K562 (cell line): ENCODE measurements at places on chromosomes 3 and 15.

GRCh38 chr3:28915741-28916500, 364.9 kb upstream of the RBMS3 start:
- no peak for DNase-seq
- no peaks in the 10 kb centered on the region for H3K36me3 ChIP-seq
- no peaks in the 10 kb centered on the region for H3K4me1 ChIP-seq

DNA sequence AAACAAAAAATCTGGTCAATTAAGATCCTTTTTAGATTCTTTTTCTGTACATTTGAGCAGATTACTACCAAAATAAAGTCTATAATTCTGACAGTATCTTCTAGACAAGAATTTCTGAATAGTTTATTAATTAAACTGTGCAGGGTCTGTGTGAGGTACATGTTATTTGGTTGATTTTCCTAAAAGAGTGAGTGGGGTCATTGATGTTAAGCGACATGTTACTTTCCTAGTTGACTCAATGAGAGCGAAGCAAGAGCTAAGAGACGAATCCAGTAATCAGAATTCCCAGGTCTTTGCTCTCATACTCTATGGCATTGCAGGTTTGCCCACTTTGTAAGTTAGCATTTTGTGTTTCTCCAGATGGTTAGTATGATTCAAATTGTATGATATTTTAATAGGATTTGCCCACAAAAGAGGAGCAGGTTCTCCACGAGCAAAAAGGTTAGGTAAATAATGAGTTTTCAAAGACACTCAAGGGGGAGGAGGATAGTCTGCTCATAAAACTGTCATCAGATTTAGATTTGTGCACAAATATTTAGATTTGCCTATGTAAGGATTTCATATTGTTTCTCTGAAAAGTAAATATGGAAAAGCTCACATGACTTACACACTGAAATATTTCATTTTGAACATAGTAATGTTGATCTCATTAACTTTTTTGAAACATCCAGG, 217.2 kb upstream of the CGNL1 start:
- no peak for DNase-seq
- no peaks in the 10 kb centered on the region for H3K27me3 ChIP-seq
- no peak overlapping the region for H3K27ac ChIP-seq
- H3K4me1 ChIP-seq: no peaks in the 10 kb centered on the region
- H3K4me3 ChIP-seq: no peak overlapping the region

DNA sequence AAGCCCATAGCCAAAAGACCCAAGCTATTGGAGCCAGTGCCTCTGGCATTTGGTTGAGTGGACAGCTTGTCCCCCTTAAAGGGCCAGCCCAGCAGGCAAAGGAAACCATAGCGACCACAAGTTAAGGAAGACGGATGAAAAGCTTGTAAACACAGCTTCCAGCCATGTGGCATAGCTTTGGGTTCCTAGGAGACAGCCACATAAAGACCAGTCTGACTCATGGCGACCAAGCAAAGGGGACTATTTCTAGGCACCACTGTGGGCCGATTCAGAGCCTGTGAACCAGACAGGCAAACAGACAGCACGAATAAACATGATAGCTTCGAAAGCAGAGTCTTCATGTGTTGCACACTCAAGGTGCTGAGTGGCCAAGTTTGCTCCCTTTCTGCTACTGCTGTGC, 30.5 kb upstream of the SRGAP3 start:
- no peaks in the 10 kb centered on the region for H3K4me1 ChIP-seq
- H3K4me3 ChIP-seq: no peak overlapping the region
- no peaks in the 10 kb centered on the region for H3K36me3 ChIP-seq
- no peak overlapping the region for H3K27ac ChIP-seq
- DNase-seq: no peak

- H3K4me3 ChIP-seq: no peak overlapping the region
- H3K27ac ChIP-seq: no peak overlapping the region
- peaks cover 29% of the 10 kb centered on the region for H3K4me1 ChIP-seq
- H3K36me3 ChIP-seq: no peaks in the 10 kb centered on the region
- no peak for DNase-seq
These were observed 988.1 kb downstream of the FHIT start for GRCh38 chr3:60263191-60263590.

DNA sequence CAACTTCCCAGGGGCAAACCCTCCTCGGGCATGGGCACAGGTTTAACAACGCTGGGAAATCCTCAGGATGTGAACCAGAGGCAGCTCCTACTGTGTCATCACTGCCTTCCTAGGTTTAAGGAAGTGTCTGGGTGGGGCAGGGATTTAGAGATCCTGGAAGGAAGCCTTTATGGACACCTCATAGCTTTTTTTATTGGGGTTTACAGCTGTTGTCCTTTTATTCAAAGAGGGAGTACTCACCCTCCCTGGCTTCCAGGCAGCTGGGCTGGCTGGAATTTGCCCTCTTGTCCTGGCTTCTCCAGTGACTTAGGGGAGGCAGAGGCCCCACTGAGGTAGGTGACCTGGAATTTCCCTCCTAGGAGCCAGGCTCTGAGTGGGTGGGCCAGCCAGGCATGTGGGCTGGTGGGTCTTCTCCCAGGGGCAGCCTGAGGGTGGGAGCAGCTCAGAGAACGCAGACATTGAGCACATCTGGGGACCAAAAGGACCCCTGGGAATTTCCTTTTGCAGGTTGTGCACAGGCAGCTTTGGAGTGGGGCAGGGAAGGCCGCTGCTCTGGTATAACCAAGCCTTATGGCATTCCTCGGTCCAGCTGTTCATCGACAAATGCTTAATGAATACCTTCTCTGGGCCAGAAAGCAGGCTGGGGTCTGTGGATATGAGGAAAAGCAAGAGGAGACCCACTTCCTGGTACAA, 13.5 kb upstream of the FAM3D start:
- no peak overlapping the region for H3K27ac ChIP-seq
- no peaks in the 10 kb centered on the region for H3K36me3 ChIP-seq
- no peak for DNase-seq
- H3K27me3 ChIP-seq: peaks cover 3% of the 10 kb centered on the region; the same call in 1 of the 3 replicates

DNA sequence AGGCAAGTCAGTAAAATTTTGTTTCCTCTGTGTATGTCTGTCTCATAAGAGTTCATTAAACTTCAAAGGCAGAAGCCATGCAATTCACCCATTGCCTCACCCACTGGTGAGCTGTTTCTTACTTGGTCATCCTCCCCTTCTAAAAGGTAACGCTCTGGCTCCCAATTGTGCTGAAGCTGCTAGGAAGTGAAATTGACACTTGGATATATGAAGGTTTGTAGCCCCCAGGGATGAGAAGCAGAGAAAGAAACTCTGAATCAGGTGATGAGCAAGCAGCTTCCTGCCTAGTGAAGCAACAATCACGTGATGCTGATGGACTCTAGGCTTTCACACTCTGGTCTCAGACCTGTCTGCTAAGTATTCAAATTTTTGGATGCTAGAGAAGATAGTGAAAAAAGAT, 70.7 kb downstream of the CD200R1L start:
- H3K27ac ChIP-seq: no peak overlapping the region
- H3K4me3 ChIP-seq: no peak overlapping the region
- no peak for DNase-seq

- no peak overlapping the region for H3K4me3 ChIP-seq
- 0 out of 3 replicates have a peak, but pooled peaks cover 3% of the 10 kb centered on the region for H3K36me3 ChIP-seq
- H3K27ac ChIP-seq: no peak overlapping the region
- H3K4me1 ChIP-seq: no peaks in the 10 kb centered on the region
- H3K27me3 ChIP-seq: no peaks in the 10 kb centered on the region
These were observed 17.6 kb downstream of the FOXP1 start for GRCh38 chr3:71565976-71566375.

- H3K4me3 ChIP-seq: no peak overlapping the region
- DNase-seq: peak; percentile 60
- H3K4me1 ChIP-seq: peaks cover 78% of the 10 kb centered on the region
- no peaks in the 10 kb centered on the region for H3K36me3 ChIP-seq
- peak overlapping the region; percentile 62 for H3K27ac ChIP-seq
These were observed 9.0 kb upstream of the CD47 start for GRCh38 chr3:108099679-108100428.

- no peak overlapping the region for H3K27ac ChIP-seq
- DNase-seq: no peak
- H3K36me3 ChIP-seq: no peaks in the 10 kb centered on the region
- H3K4me3 ChIP-seq: no peak overlapping the region
These were observed 118.3 kb upstream of the SYNPR start for GRCh38 chr3:63159764-63160163.

DNA sequence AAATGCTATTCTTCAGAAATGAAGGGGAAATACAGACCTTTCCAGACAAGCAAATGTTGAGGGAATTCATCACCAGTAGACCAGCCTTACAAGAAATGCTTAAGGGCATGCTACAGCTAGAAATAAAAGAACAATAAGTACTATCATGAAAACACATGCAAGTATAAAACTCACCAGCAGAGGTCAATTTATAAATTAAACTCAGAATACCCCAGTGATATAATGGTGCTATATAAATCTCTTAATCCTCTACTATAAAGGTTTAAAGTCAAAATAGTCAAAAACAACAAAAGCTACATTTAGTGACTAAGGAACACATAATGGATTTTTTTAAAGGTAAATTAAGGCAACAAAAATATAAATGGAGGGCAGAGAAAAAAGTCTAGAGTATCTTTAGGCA, 142.5 kb downstream of the CPNE4 start:
- no peak for DNase-seq
- H3K36me3 ChIP-seq: no peaks in the 10 kb centered on the region
- no peak overlapping the region for H3K27ac ChIP-seq

- peaks cover 7% of the 10 kb centered on the region; the same call in 1 of the 3 replicates for H3K4me1 ChIP-seq
- no peak overlapping the region for H3K27ac ChIP-seq
- DNase-seq: no peak
- peaks cover 14% of the 10 kb centered on the region; the same call in 2 of the 3 replicates for H3K36me3 ChIP-seq
- H3K27me3 ChIP-seq: no peaks in the 10 kb centered on the region
These were observed 3.3 kb downstream of the CRYGS start for GRCh38 chr3:186540835-186541226.

DNA sequence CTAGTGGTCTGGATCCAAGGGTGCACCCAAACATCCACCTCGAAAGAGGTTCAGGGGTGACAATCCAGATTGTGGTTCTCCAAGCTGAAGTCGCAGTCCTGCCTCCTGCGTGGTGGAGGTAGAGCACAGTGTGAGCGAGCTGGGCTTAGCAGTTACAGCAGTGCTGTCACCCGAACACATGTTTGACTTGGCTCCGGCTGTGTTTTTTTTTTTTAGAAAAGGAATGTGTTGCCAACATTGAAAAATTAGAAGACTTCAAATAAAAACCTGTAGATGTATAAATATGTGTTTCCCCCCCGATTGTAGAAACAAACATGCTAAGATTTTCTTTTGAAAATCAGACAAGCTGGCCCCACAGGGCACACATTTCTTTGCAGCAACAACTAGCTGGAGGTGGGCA, 530.8 kb downstream of the SHQ1 start:
- no peaks in the 10 kb centered on the region for H3K36me3 ChIP-seq
- DNase-seq: no peak
- H3K4me1 ChIP-seq: peaks cover 42% of the 10 kb centered on the region
- no peak overlapping the region for H3K27ac ChIP-seq
- no peaks in the 10 kb centered on the region for H3K27me3 ChIP-seq

GRCh38 chr3:150710097-150710496, 6.4 kb upstream of the ERICH6 start:
- DNase-seq: no peak
- no peak overlapping the region for H3K27ac ChIP-seq
- H3K4me1 ChIP-seq: no peaks in the 10 kb centered on the region; the same call in 2 of the 3 replicates
- H3K4me3 ChIP-seq: no peak overlapping the region
- H3K27me3 ChIP-seq: no peaks in the 10 kb centered on the region

GRCh38 chr3:157438194-157438730, 1.6 kb downstream of the PTX3 start:
- no peak overlapping the region for H3K27ac ChIP-seq
- H3K4me3 ChIP-seq: peak overlapping the region; percentile 30
- peaks cover 12% of the 10 kb centered on the region for H3K4me1 ChIP-seq

- no peak overlapping the region for H3K4me3 ChIP-seq
- no peak overlapping the region for H3K27ac ChIP-seq
- no peaks in the 10 kb centered on the region for H3K36me3 ChIP-seq
- no peak for DNase-seq
- no peaks in the 10 kb centered on the region for H3K4me1 ChIP-seq
- peaks cover 11% of the 10 kb centered on the region; the same call in 2 of the 3 replicates for H3K27me3 ChIP-seq
These were observed 29.6 kb upstream of the ADAMTS7 start for GRCh38 chr15:78840661-78841375.

- H3K4me3 ChIP-seq: no peak overlapping the region
- no peak overlapping the region for H3K27ac ChIP-seq
- DNase-seq: no peak
These were observed 3.3 kb upstream of the ACTR8 start for GRCh38 chr3:53885239-53885638.

DNA sequence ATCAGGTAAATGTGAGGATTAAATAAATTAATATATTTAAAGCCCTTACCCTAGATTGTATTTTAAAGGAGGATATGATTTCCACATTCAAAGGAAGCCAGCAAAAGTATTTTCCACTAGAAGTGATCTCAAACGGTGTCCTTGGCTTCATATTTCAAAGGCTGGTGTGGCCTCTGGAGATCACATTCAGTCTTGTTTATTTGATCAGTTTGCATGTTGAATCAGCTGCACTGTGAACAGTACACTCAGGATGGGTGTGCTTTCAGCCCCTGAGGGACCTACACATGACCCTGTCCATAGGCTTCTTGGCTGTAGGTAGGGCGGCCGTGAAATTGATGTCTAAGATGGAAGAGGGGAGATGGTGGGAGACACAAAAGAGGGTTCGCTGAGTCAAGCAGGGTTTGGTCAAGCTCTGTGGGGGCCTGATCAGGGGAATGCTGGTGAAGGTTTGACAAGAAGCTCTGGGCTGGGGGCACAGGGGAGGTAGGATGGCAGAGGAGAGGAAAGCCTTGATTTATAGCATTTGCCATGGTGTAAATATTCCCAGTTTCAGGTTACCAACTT, 21.9 kb downstream of the CYP8B1 start:
- H3K36me3 ChIP-seq: no peaks in the 10 kb centered on the region
- H3K4me3 ChIP-seq: no peak overlapping the region
- H3K27ac ChIP-seq: no peak overlapping the region
- no peak for DNase-seq

GRCh38 chr3:53457068-53457467, 37.3 kb upstream of the CACNA1D start:
- H3K27me3 ChIP-seq: no peaks in the 10 kb centered on the region; the same call in 2 of the 3 replicates
- H3K36me3 ChIP-seq: no peaks in the 10 kb centered on the region
- no peak overlapping the region for H3K4me3 ChIP-seq

- H3K27ac ChIP-seq: no peak overlapping the region
- H3K4me3 ChIP-seq: no peak overlapping the region
- DNase-seq: no peak
These were observed 569.0 kb downstream of the NTRK3 start for GRCh38 chr15:87687523-87687870.

- H3K4me1 ChIP-seq: no peaks in the 10 kb centered on the region
- H3K27ac ChIP-seq: no peak overlapping the region
- DNase-seq: no peak
- no peak overlapping the region for H3K4me3 ChIP-seq
These were observed 619.8 kb upstream of the KCNMB2 start for GRCh38 chr3:177916461-177916860.

- no peak for DNase-seq
- H3K36me3 ChIP-seq: peaks cover 9% of the 10 kb centered on the region; the same call in 1 of the 3 replicates
- no peak overlapping the region for H3K4me3 ChIP-seq
- no peak overlapping the region for H3K27ac ChIP-seq
These were observed 20.2 kb upstream of the IMPG2 start for GRCh38 chr3:101340591-101340990.
